Activated naive CD4-positive, alpha-beta T cell treated with anti-CD3 and anti-CD28 coated beads, Interleukin-2, amount 10 ng/mL, durations not matched to agents 7 days and 5 days (primary cell): ENCODE measurements at places on chromosomes 3 and 15.

DNA sequence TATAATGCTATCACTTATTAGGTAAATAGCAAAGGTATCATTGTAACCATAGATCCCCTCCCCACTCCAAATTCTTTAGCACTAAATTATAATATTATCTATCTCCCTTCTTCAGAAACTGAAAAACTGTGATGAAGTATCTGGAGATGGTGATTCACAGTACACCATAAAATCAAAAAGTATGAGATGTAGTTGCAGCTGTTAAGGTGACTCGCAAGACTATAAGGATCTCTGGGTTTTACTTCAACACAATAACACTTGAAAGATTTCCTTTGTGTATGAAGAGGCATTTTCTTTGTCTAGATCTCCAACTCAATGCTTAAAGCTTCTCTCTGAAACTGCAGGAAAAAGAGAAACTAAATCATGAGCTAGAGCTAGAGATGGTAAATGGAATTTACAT lies 46.9 kb downstream of the IFT57 start:
- DNase-seq: no peak

- DNase-seq: no peak
Measured at GRCh38 chr15:77085297-77085696, 14.4 kb upstream of the TSPAN3 start.

DNA sequence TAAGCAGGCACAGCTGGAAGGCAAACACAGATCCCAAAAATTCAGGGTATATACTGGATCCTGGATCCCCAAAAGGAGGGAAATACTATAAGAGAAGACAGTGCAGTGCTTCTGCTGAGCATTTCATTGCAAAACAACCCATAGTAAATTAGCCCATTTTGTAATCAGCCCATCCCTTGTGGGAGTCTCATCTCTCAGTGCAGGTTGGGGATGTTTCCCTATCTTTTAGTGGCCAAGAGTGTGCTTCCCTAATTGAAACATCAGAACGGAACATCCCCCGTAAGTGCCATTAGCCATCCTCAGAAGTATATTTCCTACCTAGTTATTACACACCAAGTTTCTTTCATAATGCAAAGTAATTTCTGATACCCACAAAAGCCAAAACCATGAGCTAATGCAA lies 11.2 kb upstream of the MTMR14 start:
- DNase-seq: no peak

DNA sequence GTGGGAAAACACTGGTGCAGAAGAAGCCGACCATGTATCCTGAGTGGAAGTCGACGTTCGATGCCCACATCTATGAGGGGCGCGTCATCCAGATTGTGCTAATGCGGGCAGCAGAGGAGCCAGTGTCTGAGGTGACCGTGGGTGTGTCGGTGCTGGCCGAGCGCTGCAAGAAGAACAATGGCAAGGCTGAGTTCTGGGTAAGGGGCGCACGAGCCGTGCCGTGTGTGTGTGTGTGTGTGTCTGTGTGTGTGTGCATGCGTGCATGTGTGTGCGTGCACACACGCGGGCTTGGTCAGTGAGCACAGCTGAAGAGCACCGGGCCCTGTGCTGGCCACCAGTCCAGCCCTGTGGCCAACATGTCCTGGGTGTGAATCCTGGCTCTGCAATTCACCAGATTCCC lies 18.6 kb downstream of the PRKCD start:
- DNase-seq: no peak

DNA sequence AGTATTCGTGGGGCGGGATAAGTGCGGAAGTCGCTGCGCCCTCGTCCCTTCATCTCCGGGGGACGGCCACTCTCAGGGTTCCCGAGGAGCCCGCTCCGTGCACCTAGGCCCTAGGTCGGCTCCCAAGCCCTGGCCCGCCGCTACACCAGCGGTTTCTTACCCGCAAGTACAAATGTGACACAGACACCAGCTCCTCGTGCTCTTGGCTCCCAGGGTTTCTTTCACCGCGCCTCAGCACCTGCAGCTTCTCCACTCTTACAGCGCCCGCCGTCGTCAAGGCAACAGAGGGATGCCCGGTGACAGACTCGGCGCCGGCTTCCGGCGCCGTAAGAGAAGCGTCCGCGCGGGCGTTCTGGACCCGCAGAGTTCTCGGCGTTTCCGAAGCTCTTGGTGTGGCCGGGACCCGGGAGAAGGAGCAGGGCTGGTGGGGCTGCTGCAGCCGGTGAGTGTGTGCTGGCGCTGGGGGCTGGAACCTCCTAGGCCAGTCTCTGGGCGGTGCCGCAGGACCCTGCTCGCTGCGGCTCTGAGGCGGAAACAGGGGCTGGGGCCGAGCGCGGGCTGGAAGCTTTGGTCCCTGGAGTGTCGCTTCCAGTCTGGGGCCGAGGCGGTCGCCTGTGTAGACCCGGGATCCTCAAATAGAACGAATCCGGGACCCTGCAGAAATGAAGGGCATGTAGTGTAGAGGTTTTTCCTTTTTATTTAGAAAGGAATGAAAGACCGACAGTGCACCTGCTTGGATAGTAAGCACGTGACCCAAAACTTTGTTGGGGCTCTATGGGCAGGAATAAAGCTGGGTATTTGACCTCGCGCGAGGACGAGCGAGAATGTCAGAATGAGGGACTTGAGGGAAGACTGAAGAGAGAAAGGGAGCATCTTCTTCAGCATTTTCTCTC lies 155.4 kb upstream of the GOLGA6L4 start:
- peak; percentile 78 for DNase-seq

DNA sequence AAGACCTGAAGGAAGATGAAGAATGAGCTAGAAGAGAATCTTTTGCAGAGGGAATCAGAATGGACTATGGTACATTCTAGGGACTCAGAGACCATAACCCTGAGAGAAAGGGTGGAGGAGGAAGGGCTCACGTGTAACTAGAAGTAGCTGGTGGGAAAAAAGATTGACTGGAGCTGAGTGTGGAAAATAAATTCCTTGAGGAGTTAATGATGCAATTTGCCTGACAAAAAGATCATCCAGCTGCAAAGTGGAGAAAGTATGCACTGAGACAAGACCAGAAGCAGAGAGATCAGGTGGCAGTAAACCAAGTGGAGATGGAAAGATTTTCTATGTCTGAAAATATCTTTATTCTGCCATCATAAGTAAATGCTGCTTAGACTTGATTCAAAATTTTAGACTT lies 52.9 kb upstream of the TBL1XR1 start:
- DNase-seq: no peak

DNA sequence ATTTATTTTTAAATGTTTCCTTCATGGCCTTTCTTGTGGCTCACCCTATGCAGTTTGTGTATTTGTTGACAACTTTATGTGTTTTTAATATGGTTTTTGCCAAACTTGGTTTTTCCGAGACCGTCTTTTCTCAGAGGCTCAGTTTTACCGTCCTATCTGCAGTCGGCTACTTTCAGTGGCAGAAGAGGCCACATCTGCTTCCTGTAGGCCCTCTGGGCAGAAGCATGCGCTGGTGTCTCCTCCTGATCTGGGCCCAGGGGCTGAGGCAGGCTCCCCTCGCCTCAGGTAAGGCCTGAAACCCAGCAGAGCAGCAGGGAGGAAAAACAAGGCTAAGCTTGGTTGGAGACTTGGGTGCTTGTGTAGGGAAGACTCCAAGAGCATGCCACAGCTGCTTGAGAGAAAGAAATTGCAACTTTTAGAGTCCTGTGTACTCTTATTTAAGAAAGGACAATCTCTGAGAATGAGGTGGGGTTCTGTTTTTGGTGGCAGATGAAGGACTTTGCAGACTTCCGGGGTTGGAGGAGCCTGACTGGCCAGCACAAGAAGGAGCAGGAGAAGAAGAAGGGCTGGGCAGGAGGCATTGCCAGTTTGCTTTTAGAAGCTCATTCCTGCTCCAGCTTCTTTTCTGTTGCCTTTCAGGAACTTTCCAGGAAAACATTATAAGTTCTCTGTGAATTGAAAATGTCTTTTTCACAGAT lies at the start of gene TIGIT:
TIGIT (plus strand) TSS at position 191 of the 698 bp plus-strand sequence; CDS start at position 225, 34 bp downstream.
- DNase-seq: no peak

DNA sequence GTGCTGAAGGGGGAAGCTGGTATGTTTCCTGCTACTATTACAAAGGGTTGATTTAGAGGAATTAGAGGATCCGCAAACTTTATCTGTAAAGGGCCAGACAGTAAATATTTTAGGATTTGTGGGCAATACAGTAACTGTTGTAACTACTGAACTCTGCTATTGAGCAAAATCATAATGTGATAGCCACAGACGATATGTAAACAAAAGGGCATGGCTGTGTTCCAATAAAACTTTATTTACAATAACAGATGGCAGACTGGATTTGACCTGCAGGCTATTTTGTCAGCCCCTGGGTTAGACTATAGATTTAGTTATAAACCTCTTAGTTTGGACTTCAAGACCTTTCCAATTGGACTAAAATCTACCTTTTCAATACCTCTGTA lies 27.8 kb upstream of the KCNMB2 start:
- no peak for DNase-seq

DNA sequence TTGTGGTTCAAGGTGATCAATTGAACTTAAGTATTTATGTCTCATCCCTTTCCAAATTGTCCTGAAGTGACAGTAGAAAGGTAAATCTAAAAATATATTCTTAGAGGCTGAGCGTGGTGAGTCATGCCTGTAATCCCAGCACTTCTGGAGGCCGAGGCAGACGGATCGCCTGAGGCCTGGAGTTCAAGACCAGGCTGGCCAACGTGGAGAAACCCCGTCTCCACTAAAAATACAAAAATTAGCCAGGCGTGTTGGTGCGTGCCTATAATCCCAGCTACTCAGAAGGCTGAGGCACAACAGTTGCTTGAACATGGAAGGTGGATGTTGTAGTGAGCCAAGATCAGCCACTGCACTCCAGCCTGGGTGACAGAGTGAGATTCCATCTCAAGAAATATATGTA lies 226.6 kb downstream of the DPH6 start:
- no peak for DNase-seq

DNA sequence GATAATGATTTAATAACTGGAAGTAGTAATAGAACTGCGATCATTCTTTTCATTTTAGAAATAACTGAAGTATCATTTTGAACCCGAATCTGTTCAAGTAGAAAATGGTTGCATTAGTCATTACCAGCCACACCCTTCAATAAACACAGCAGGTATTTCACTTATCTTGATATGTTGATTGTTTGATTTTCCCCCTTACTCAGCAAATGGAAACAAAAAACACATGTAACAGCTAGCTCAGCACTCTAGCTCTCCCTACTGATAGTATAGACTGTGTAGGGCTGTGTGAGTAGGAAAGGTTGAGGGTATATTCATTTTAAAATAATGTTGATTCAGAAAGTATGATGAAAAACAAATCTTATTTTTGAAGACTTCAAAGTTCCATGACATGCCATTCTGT lies 1.1 kb upstream of the GPR149 start:
- DNase-seq: no peak

GRCh38 chr3:183253528-183254486 lies 754 bp downstream of the B3GNT5 start:
- DNase-seq: peak; percentile 44

DNA sequence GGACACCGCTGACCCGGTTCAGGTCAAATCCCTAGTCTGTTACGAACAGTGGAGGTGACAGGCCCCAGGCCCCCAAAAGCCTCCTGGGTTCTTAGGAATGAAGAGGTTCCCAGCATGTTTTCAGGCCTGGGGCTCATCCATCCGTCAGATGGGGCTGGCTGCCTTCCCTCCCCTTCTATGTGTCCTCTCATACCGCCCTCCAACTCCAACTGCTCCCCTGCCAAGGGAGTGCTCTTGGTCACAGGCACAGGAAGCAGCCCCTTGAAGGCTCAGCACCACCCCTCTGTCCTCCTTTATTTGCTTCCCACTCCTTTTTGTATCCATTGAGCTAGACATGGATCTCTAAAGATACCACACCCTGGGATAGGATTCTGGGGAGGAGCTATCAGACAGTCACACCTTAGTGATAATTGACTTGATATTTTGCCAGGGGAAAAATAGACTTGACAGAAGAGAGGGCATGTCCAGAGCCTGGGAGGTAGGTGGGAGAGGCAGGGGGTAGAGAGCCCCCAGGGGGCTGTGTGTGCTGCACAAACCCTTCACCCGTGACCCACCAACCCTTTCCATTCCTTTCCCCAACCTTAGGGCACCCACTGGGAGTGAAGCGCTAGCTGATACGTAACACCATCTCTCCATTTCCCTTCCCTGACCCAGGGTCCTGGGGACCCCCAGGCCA lies 10.7 kb upstream of the CSPG4 start:
- DNase-seq: no peak

DNA sequence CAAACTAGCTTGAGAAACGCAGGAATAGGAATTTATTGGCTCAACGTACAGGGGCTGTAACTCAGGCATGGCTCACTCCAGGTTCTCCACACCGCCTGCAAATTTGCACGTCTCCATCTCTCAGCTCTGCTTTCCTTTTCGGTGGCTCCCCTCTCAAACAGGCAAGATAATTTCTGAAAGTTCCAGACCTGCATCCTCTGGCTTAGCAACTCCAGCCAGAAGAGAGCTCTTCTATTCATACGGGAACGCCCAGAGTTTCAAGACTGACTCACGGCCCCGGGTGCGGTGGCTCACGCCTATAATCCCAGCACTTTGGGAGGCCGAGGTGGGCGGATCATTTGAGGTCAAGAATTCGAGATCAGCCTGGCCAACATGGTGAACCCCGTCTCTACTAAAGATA lies 139.7 kb upstream of the BNIP2 start:
- DNase-seq: no peak

DNA sequence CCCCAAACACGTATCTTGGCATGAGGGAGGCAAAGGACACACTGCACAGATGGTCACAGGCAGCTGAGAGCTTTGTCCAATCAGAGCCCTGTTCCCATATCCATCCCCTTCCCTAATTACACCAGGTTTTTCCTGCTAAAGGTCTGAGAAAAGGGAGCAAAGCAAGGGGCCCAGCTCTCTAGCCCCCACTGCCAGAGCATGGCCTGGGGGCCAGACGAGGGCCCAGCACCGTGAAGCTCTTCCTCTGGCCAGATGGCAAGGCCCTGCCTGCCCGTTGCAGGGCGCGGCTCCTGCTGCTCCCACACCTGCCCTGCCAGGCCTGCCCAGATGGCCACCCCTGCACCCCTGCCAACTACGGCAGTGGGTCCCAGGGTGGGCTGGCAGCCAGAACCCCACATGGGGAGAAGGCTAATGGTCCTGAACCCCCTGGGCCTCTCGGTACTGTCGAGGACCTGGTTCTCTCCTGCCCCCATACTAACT lies 3.2 kb downstream of the SHF start:
- DNase-seq: no peak

GRCh38 chr3:119817071-119817470 lies 35.2 kb downstream of the NR1I2 start:
- no peak for DNase-seq

DNA sequence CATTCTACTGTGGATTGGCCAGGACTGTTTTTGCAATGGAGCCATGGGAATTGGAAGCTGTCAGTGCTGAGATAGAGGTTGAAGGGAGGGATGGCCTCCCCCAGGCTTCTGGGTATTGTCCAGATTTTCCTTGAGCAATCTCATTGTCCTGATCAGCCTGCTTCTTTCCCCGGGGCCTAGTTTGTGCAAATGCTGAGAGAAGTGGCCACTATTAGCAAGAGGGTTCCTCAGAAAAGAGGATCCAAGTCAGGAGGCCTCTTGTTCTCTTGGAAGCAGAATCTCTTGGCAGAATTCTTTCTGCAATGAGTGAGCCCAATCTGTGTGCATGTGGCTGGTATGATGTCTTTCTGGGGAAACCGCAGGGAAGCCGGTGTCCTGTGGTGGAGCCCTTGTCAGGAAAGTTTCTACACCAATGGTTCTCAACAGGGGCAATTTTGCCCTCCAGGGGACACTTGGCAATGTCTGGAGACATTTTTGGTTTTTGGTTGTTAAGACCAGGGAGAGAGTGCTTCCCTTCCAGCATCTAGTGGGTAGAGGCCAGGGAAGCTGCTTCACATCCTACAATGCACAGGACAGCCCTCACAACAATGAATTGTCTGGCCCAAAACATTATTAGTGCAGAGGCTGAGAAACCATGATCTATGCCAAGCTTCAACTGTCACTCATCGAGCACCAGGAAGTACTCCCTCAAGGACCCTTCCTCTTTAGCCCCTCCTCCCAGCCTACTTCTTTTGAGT lies 2.0 kb downstream of the LIPC start:
- DNase-seq: no peak

- DNase-seq: no peak
Measured at GRCh38 chr3:37295925-37296324, 121.5 kb upstream of the LRRFIP2 start.
